ENCODE measurements at places on chromosomes 13 and 19.

DNA sequence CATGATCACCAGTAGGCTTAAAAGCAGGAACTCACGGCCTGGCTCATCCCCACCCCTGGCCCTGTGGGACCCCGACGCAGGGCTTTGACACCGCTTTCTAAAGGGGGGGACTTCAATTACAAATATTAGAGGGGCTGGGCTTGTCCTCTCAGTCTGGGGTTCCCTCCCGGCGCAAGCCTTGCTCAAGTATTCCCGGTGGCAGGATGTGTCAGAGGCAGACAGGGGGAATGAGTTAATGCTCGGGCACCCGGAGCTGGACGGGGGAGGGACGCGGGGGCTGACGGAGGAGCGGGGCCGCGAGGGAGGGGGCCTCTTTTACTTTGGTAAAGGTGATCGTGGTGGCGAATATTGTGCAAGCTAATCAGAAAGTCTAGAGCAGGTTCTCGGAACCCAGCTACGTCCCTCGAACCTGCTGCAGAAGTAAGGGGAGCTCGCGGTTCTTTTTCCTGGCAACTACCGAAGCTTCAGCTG, 1.1 kb downstream of the FGF14 start:
- DNase-seq = no peak

DNA sequence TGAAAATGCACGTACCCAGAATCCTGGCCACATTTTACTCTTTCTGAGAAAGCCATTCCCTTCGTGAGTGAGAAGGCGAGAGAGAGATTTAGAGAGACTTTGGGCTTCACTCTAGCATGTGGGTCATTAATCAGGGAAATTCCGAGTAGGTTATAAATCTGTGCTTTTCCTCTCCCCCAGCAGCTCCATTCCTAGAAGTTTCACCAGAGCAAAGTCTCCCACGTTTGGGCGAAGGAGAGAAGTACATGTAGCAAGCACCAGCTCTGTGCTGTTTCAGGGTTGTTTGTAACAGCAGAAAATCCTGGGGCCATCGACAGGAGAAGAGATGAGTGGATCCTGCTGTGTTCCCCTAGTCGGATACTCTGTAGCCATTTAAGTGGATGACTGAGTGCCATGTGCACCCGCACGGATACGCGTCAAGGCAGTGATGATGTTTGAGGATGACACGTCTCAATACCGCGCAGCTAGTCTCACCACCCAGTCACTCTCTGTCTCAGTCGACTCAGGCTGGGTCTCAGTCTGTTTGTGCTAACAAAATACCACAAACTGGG, 131.8 kb upstream of the PEG3 start:
- DNase-seq = no peak

DNA sequence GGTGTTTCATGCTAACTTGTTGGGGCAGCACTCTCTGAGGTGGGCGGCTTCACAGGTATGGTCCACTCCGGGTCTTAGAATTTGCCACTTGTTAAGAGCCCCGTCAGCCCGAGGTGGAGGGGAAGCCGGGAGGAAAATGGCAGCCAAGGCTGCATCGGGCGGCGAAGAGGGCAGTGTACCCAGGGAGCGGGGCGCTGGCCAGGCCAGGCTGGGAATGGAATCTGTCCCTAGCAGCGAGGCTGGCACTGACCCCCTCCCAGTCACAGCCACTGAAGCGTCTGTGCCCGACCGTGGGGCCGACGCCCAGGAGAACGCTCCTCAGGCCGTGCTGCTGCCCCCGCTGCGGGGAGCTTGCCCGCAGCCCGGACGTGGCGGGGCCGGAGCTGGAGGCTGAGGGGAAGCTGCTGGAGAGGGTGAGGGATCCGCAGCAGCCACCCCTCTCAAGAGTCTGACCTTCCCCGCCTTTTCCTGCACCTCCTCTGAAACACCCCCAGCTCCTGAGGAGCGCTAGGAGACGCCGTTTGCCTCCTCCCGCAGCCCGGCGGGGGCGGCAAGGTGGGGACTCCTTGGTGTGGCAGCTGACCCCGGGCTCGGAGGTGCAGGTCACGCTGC, 313.8 kb upstream of the SPRY2 start:
- no peak for DNase-seq

DNA sequence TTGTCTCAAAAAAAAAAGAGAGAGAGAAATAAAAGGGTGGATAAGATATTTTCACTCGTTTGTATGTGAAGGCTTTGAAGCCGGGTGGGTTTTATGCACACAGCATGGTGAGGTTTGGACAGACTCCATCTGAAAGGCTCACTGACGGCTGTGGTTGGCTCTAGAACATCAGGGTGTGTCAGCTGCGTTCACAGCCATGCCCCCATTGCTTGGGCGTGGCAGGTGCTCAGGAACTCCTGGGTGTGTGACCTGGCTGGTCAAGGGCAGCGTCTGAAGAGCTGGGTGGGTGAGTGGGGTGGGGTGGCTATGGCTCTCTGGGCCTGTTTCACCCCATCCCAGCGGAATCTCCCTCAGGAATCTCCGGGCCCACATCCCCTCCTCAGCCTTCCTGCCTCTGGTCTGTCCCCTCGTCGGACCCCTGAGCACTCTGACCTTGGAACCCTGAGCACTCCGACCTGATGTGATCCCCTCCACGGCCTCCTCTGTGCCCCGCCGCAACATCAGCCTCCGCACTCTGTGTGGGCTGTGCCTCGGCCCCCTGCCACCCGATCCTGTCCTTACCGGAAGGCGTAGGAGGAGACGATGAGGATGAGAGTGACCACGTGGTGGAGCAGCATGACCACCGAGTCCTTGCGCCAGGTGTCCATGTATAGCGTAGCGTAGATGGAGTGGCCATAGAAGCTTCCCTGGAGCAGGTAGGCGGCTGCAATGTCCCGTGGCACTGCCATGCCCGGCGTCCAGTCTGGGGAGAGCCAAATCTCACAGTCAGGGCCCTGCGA, 12.2 kb downstream of the CERS1 start:
- DNase-seq = no peak

DNA sequence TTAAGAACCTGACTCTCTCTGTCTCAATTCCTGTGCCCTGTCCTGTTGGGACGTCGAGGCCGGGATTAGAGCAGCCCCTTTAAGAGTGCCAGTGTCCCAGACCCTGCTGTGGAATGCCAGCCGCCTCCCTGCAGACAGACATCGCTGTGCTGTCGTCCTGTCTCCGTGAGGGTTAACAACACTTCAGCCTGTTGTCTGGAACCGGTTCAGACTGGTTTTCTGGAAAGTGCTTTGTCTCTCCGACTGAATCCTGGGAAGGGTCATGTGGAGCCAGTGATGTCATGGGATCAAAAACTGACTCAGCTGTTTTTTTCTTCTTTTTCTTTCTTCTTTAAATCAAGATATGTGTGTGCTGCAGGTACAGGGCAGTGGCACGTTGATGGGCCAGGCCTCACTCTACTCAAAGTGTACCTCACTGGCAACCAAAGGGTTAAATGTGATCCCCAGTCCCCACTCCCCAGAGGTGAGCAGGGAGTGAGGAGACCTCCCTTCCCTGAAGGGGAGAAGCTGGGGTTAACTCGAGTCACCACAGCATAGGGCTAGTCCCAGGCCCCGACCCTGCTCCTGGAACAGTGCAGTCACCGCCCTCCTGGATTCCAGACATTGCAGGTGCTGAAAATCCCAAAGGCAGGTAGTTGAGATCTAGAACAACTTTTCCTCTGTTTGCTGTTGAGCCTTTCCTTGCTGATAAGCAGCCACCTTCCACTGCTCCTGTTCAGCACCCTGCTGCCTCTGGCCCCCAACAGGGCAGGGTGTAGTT, 50.8 kb downstream of the TSSK6 start:
- DNase-seq = no peak
